ENCODE measurements at places on chromosomes 5 and 9.

DNA sequence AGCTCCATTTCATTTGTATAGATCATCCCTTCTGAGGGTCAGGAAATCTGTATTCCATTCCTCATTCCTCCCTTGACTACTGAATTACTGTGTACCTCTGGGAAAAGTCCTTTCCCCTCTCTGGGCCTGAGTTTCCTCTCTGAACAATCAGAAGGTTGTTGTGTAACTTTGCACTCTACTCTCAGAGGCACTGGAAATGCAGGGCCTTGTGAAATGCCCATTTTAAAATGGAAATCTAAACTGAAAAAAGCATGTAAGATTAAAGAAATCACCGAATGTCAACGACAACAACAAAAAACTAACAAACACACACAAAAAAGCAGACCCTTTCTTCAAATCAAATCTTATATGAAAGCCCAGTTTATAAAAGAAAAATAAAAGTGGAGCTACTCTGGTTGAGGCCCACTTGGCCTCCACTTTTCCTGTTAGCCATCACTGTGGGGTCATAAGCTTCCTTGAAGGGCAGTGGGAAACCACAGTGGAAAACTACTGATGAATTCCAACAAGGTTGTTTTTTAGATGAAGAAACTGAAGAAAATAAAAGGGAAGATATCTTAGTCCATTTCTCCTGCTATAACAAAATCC is 21.6 kb upstream of the GRPEL2 start:
- DNase-seq: no peak

GRCh38 chr9:91751922-91752321 is 198.1 kb downstream of the ROR2 start:
- DNase-seq: no peak

DNA sequence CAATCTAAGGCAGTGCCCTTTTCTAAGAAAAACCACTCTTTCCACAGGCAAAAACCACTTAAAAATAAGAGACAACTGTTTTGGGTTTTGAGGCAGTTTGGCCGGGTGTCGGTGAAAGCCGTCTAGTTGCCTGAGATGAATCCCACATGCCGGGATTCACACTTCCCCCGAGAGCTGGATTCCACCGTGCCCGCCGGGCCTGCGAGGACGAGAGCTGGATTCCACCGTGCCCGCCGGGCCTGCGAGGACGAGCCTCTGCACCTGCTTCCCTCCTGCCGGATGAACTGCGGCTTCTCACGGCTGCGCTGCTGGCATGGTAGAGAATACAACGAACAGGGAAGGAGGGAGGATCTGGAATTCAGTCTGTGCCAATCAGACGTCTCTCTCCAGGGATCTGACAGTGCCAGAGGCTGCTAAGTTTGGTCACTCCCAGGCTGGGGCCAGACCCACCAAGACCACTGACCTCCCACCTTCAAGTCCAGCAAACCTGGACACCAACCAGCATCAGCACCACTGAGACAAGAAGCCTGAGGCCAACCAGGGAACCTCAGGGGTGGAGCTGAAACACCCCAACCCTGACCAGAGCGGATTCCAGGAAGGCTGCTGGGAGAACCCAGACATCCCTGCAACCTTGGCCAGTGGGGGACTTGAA is 23.0 kb downstream of the VAV2 start:
- DNase-seq: no peak

GRCh38 chr5:69502367-69502766 is 9.8 kb downstream of the OCLN start:
- no peak for DNase-seq

DNA sequence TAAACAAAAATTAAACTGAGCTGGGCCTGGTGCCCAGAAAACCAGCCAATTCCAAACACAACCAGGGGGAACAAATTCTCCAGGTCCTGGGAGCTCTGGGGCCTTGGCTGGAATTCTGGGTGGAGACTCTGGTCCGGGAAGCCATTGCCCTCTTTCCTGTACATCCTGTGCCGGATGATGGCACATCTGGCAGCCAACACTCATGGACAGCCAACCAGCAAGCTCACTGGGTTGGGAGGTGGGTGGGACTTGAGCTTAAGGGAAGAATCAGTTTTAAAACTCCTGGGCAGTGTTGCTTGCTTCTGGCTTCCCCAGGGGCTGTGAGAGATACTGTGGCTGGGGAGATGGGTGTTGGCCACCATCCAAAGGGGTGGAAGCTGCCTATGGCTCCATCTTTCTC is 56.1 kb downstream of the PCDH1 start:
- no peak for DNase-seq

DNA sequence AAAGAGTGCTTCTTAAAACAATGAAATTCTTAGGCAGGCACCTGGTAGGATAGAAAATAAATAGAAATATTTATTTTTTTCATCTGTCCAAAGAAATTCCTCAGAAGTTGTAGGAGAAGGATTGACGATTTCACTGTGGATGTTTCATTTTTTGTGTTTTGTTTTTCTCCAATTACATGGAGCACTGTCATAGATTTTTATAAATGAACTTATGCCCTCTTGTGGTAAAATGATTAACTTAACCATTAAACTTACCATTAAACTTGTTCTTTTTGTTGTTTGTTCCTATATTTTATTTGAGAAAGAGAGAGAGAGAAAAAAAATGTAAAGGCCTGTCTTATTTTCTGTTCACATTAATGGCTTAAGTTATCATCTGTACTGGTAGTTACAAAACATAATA is 339.2 kb downstream of the PRR16 start:
- no peak for DNase-seq

GRCh38 chr5:112957036-112957808 is 19.4 kb upstream of the DCP2 start:
- DNase-seq: no peak

DNA sequence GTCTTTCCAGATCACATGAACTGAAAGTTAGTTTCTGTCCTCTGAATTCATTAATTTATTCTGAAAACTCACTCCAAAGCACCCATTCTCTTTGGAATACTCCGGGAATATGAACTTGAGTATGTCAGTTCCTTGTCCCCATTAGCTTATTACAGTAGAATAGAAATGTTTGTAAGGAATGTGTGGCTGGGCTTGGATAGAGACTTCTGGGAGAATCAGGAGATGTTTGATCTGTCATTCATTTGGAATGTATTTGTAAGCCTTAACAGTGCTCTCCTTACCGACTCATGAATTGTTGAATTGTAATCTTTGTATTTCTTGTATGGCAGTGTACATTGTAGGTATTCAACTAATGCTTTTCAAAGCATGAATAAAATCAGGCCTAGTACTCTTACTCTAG is 548.4 kb downstream of the LRRC70 start:
- no peak for DNase-seq

GRCh38 chr9:126809068-126809467 is 4.2 kb downstream of the ZBTB43 start:
- no peak for DNase-seq

DNA sequence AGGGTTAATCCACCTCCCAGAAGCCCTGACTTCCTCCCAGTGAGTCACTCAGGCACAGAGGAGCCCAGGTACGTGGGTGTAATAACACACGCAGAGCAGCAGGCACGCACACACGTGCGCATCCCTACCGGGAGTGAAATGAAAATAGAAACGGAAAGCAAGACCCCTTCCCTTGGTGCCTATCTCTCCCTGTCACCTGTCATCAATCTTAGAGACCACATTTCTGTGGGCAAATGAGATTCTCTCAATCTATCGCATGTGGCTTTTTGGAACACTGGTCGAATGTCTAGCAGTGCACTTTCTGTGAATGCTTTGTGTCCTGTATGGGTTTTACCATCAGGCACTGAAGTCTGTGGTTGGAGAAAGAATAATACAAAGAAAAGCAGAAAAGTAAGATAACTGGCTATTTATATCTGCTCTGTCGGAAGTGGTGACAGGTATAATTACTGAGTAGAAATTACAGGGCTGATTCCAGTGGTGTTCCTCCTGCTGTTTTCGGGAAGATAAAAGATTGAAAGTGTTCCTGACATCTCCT is 137.7 kb upstream of the GRIA1 start:
- DNase-seq: no peak

DNA sequence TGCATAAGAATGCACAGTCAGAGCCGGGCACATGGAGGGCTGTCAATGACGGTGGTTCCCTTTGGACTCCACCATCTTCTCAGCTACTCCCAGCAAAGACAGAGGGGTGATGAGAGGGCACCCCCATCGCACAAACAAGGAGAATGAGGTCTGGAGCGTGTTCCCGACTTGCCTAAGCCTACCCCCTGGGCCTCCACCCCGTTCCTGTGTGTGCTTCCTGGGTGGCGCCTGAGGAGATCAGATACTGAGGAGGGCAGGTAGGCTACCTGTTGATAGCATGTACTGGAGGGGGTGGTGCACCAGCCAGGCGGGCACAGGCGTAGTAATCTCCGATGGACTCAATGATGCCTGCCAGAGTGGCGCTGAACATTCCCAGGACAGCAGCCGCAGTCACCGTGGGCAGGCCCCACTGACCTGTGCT is 4.1 kb downstream of the SLC23A1 start:
- no peak for DNase-seq

DNA sequence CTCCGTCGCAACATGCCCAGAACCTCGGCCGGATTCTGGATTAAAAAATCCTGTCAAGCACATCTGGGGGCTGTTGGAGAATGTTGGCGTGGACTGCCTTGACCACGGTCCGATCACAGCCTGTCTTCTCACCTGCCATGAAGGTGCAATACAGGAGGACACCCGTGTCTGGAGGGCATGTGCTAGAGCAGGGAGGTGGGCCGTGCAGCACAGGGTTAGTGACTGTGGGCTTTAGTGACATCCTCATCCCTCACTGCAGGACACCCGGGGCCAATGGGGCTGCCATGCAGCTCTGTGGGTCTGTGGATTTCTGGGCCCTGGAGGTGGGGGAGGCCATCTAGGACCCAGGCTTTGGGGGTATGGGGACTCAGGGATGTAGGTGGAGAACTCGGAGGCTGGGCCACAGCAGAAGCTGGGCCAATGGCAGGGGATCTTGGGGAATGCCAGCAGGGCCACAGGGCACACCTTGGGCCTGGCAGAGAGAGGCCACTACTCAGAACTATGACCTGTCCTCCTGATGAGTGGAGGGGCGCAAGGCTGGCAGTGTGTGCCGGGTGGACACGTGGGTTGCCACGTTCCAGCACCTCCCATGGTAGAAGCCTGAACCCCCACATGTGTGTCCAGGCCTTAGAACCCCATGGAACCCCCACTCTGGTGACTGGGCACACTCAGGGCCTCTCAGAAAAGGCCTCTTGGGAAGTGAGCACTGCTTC is 23.3 kb downstream of the ZDHHC11B start:
- no peak for DNase-seq

DNA sequence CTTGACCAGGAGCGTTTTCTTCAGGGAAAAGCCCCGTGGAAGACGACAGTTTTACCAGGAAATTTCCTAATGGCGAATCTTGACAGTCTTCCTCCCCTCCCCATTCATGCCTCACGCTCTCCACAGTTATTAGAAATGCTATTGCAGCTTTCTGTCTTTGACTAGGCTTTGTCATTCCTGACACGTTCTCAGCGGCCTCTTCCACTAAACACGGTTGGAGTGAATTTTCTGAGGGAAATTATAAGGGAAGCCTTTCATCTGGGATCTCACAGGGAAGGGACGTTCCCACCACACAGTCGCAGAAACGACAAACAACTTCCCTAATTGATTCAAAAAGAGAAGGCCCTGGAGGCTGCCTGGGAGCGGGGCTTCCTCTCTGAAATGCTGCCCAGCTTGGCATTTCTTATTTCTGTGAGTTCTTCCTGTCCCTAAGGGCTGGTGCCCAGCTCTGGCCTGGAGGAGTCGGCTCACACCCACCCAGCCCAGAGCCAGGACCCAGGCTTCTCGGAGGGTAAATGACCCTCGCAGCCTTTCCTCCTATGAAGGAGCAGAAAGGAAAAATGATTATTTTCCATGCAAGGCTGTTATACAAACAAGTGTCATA is 57.1 kb upstream of the PPP1R26 start:
- no peak for DNase-seq

DNA sequence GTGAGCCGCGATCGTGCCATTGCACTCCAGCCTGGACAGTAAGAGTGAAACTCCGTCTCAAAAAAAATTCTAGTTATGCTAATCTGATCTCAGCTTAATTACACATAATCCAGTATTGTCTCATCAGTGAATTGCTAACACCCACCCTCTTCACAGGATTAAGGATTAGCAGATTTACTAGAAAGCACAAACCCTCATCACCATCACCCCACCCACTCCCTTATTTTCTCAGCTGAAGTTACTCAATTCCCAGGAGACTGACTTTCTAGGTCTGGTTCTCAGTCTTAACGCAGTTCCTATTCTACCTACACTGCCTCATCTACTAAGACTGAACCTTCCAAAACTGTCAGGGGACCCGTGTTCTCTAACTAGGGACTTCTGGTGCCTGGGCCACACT is 9.0 kb downstream of the TOR1B start:
- no peak for DNase-seq

DNA sequence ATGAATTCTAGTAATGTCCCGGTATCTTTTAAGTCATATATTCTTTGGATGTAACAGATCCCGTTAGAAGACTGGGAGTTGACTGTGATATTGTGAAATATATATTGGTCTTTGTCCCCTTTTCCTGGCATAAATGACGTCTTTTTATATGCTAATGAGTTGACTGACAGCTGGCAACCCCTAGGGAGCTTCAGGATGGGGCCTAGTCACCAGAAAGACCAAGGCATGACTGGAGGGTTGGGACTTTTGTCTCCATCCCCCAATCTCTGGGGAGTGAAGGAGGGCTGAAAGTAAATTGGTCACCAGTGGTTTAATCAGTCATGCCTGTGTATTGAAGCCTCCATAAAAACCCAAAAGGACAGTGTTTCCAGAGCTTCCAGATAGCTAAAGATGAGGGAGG is 241.6 kb downstream of the PJA2 start:
- DNase-seq: no peak

DNA sequence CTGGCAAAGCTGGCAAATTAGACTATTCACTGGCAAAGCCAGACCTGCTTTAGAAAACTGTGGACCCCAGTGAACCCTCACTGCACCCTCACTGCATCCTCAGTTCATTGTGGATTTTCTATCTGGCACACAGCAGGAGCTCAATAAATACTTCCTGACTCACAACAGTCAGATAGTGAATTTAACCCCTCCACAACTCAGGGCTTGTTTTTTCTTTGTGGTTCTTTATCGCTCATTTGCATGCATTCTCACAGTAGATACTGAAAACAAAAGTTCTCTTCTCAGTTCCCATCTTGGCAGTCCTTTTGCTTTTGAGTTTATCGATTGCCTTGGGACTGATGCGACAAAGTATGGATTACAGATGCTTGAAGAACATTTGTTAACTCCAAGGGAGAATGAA is 99.8 kb downstream of the ACTL7B start:
- DNase-seq: no peak

GRCh38 chr9:17930071-17930470 is 351.2 kb downstream of the SH3GL2 start:
- DNase-seq: no peak
